ENCODE measurements at places on chromosomes 7 and 10.
A peak's percentile ranks its signal among the peaks of the same experiment; 100 is the strongest.

DNA sequence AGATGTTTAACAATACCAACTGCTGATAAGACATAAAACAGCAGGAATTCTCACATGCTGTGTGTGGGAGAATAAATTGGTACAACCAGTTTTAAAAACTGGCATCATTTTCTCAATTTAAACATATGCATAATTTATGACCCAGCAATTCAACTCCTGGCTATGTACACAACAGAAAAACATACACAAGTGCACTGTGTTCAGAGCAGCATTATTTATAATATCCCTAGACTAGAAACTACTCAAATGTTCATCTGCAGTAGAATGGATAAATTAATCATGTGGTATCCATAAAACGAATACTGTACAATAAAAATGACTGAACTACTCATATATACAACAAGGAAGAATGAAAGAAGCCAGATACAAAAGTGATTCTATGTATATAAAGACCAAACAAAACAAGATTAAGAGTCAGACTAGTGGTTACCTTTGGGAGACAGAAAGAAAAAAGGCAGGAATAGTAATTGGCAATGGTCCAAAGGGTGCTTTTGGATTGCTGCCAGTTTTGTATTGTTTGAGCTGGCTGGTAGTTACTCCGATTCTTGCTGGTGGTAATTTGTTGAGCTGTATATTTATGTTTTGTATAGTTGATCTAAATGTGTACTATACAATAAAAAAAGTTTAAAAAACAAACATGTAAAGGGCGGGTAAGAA, 306.0 kb downstream of the TFEC start:
- DNase-seq: no peak

GRCh38 chr10:83539528-83540308, 599.6 kb upstream of the GHITM start:
- no peak for DNase-seq

GRCh38 chr7:120799147-120799546, 58.8 kb downstream of the TSPAN12 start:
- no peak for DNase-seq

DNA sequence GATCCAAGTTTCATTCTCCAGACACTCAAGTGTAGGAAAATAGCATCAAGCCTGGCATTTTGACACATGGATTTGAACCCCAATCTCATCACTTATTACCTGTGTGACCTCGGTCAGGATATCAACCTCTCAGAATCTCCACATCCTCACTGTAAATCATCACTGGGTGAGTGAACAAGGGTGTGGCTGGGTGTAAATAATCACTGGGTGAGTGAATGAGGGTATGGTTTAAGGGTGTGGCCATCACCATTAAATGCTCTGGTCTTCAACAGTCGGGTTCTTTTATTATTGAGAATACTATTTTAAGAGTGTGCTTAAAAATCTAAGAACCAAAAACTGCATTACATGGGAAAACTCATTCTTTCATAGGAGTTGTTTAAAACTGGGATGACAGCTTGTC, 200.1 kb downstream of the DOCK4 start:
- no peak for DNase-seq

- DNase-seq: no peak
These were observed 16.1 kb upstream of the ZNF282 start for GRCh38 chr7:149179241-149179640.

- DNase-seq: no peak
These were observed 634.7 kb downstream of the ARL4A start for GRCh38 chr7:13322126-13322525.

DNA sequence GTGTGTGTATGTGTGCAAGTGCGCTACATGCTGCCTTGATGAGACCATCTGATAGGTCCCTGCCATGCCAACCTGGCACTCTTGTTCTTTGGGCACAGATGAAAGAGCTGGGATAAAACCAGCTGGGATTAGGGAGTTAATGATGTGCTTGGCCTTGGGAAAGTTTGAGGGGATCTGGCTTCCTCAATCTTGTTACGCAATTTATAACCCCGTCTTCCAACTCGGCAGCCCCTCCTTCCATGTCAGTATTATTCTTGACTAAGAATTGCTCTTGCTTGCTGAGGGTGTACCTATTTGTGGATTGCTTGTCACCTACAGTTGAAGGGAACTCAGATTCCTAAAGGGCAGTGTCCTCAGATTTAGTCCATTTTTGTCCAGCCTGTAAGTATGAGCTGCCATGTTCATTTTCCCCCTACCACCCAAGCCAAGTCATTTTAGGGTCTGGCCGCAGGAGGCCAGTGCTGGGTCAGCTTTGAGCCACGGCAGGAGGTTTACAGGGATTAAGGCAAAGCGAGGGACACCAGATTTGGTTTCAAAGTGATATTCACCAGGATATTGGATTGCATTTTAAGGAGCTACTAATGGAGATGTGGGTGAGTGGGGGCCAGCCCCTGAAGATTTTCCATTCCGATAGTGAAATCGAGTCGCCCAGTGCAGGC, 34.1 kb upstream of the KCNMA1 start:
- peak; percentile 0 for DNase-seq

GRCh38 chr7:4168541-4168940, 513.6 kb upstream of the FOXK1 start:
- no peak for DNase-seq

- no peak for DNase-seq
These were observed 473.4 kb downstream of the PTPRN2 start for GRCh38 chr7:158114056-158114850.

DNA sequence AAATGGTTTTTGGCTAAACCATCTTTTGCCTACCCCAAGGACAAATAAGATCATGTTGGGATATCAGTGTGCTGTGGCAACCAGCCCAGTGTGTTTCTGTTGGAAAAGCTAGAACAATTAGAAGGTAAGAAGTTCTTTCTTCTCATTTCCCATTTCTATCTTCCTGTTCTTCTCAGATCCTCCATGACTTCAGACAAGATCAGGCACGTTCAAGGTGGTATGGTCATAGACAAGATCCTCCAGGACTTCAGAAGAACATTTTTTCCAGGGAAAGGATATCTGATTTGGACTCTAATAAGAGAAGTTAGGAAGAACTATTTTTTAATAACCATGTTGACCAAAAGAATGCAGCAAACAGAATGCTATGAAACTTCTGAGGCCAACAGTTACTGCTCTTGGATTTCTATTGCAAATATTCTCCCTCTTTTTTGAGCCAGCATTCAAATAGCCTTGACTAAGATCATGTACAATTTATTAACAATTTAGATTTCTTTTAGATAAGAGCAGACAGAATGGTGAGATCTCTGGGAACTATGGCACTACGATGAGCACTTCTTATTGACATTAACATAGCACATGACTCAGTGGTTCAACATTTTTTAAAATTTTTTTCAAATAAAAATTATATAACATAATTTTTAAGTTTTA, 15.9 kb downstream of the HYCC1 start:
- no peak for DNase-seq

GRCh38 chr7:48111596-48111995, 22.5 kb downstream of the UPP1 start:
- no peak for DNase-seq

- DNase-seq: no peak
These were observed 526 bp upstream of the LAMTOR4 start for GRCh38 chr7:100148225-100148558.

DNA sequence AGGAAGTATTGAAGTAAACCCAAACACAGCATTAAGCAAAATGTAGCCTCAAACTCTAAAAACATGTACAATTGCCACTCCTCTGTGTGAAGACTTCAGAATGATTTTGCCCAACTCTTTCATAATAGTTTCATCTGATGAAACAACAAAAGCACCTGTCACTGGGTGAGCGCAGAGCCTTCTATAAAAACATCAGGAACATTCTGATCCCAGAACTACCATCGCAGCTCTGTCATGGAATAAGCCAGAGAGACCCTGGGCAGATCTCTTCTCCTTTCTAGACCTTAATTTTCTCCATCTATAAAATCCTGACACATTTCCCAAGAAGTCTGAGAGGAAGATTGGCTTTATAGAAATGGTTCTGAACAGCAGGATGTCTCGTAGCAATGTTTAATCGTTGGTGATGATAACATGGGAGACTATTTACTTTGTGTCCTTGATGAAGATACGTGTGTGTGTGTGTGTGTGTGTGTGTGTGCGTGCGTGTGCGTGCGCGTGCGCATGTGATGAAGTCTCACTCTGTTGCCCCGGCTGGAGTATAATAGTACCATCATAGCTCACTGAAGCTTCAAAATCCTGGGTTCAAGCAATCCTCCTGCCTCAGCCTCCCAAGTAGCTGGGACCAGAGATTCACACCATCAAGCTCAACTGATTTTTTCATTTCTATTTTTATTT, 198.0 kb downstream of the KIAA1217 start:
- no peak for DNase-seq

- no peak for DNase-seq
These were observed 59.4 kb downstream of the TPK1 start for GRCh38 chr7:144776447-144776846.

- DNase-seq: no peak
These were observed 560.3 kb downstream of the SDK1 start for GRCh38 chr7:3861386-3861785.

GRCh38 chr7:130273081-130273932, 6.6 kb downstream of the CPA2 start:
- DNase-seq: peak; percentile 79

- DNase-seq: no peak
These were observed 86.7 kb upstream of the GNAI1 start for GRCh38 chr7:80047856-80048459.

- DNase-seq: no peak
These were observed 59.4 kb downstream of the HTR7 start for GRCh38 chr10:90798482-90798881.

DNA sequence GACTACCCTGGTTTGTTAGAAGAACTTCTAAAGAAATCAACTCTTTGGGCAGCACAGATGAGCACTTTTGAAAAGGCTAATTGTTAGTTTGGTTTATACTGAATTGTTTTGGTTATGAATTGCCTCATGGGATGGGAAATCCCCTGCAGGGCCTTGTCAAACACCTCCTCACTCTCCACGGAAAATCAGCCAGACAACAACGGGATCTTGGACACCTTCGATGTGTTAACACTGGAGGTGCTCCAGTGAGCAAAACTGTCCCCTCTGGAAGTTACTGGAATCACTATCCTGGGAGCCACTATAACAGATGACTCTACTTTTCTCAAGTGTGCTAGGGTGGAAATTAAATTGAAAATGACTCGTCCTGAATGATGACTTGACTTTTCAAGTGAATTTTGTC, 38.7 kb downstream of the CDK6 start:
- DNase-seq: no peak

DNA sequence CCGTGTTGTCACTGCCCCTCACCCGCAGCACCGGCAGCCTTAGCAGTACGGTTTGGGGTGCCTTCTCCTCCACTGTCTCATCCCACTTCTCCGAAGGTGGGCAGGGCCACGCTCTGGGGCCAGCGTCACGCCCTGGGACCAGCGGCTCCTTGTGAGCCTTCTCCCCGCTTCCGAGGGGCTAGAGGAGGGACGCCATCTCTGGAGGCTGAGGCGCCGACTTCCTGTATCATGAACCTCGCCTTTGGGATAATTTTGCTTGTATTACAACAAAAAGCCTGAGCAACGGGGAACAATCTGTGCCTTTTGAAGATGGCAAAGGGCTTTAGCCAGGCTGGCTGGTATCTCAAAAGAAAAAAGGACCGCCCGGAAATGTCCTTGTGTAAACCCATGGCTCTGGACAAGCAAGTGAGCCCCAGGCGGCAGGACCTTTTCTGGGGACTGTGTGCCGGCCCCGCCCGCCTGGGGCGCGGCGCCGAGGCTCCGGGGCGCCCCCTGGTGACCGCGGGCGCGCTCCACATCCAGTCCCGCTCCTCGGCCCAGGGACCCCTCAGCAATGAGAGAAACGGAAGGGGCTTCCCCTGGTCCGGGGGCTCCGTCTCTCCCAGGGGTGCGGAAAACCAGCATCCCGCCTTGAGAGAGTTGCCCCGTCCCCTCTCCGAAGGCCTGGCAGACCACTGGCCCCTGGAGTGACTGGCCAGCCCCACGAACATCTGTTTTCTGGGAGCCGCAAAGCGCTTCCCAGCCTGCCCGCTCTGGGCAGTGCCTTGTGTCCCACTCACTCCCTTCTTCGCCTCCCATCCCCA, 3.8 kb downstream of the DEPP1 start:
- no peak for DNase-seq

DNA sequence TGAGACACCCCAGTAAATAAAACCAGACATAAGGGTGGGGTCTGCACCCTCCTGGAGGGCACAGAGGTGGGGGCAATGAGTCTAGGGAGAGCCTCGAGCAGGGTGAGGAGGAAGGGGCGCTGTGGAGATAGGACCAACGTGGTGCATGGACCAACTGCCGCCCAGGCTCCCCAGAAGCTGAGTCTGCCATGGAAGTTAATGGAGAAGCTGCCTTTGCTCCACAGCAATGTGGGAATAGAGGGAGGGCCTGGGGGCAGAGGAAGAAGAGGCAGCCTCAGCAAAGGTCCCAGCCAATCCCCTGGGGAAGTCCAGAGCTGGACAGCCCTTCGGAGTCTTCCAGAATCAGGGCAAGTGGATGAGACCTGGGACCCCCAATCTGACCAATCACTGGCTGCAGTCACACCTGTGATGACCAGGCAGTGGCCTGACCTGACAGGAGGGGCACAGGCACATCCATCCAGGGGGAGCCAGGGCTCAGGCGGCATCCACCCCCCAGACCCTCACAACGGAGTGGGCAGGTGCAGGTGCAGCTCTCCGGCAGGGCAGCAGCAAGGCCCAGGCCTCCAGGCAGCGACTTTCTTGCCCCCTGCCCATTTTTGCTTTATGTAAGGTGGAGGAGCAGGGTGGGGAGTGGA, 242.2 kb upstream of the PPP2R2D start:
- no peak for DNase-seq

- no peak for DNase-seq
These were observed 22.1 kb upstream of the INHBA start for GRCh38 chr7:41725013-41725412.

DNA sequence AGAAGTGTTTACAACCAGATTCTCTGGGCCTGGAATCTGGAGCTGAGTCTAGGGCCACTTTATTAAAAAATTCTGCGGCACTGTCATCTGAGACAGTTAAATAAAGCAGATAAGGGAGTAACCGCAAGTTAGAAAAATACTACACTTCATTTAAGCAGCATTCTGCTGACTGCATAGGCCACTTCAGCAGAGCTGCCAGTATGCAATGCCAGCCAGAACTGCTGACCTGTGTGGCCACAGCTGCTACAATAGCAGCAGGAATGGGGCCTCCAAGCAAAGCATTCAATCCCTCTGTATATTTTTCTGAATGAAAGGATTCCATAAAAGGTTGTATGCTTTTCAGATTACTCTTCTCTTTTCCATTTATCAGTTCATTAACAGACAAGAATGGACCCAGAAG, 136.0 kb downstream of the COL28A1 start:
- DNase-seq: no peak

- DNase-seq: no peak
These were observed at the start of gene PDGFA for GRCh38 chr7:519484-520390. TSS of gene PDGFA (minus strand) at chr7:519846. CDS start at chr7:519001, 845 bp downstream.

GRCh38 chr7:97858221-97858620, 14.0 kb downstream of the ASNS start:
- DNase-seq: no peak
